ENCODE measurements at places on chromosomes 1 and 21.

DNA sequence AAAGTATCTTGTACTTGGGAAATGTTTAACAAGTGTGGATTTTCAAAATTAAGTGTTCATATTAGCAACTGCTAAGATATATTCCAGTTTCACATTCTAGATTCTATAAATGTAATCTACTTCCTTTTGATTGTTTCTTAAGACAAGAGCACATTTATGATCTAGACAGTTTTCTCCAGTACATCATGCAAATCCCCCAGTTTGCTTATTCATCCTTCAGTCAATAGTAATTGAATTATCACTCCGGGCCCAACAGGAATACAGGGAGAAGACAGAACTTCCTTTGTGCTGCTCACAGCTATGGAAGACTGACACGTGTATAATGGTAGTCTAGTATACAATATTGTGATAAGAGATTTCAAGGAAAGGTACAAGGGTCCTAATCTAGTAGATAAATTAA is 14.5 kb downstream of the PLA2G4A start:
- DNase-seq = no peak

- no peak for DNase-seq
Observed at GRCh38 chr1:214640431-214641213, 37.6 kb downstream of the CENPF start.

- DNase-seq = no peak
Observed at GRCh38 chr1:114156538-114157274, 3.0 kb upstream of the SYT6 start.

DNA sequence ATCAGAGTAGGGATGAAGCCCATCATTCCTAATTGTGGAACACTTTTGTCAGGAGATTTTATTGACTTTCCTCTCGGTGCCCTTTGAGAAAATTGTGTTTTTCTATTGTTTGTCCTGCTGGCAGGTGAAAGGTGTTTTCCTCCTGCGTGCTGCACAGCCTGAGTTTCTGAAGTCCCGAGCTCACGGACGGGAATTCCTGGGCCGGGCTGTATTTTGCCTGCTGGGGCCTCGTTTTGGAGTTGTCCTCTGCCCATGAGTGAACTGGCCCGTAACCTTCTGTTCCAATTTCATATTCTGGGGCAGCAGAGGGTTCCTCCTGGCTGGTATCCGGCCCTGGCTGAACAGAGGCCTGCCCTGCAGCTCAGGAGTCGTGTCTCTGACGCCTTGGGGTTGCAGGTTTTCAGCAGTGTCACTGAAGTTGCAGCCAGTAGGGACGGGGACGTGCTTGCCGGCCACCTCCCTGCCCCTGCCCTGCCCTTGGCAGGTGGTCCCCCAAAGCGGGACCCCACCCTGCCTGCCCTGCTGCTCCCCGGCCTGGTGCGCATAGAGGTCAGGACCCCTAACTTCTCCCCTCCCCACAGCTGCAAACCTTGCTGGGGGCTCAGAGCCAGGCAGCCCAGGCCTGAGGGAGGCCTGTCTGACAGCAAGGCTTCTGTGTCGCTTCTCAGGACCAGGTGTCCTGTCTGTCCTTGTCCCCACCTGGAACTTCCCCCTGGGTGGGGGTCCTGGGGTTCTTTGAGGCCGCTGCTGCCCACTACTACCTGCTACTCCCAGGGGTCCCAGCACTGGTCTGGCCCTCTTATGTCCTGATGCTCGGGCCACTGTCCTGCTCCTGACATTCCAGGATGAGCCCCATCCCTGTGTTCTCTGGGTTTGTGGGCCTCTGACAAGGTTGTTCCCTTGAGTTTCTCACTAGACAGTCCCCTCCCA is 49.0 kb downstream of the SLX9 start:
- no peak for DNase-seq

GRCh38 chr1:185533596-185533995 is 200.6 kb upstream of the HMCN1 start:
- no peak for DNase-seq

- no peak for DNase-seq
Observed at GRCh38 chr1:158999316-159000069, 10.2 kb upstream of the IFI16 start.

- DNase-seq = no peak
Observed at GRCh38 chr1:147337040-147337630, 94.7 kb downstream of the CHD1L start.

DNA sequence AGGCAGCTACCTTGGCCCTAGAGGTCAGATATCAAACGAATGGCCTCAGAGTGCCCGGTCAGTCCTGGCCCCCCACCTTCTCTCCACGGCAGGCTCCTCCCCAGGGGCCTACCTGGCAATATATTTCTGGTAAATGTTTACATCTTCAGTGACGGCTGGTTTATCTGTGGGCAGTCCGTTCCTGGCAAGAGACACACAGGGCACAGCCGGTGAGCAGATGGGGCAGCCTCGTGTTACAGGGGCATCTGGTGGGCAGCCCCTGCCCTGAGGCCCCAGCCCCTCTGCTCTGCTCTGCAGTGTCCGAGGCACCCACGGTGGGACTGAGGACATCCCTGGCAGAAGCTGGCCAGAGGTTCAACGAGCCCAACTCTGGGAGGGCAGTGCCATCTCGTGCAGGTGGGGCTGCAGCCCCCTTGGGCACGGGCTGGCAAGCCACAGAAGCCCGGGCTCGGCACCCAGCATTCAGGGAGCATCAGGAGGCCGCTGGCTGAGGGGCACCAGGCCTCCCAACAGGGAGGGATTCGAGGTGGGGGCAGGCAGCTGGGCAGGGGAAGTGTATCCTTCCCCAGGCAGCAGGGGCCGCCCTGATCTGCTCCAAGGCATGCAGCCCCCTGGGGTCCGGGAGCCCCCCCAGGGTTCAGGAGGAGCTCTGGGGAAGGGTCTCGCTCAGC is 137.9 kb downstream of the CASZ1 start:
- DNase-seq = no peak

- no peak for DNase-seq
Observed at GRCh38 chr1:112888630-112889029, 67.4 kb downstream of the SLC16A1 start.

DNA sequence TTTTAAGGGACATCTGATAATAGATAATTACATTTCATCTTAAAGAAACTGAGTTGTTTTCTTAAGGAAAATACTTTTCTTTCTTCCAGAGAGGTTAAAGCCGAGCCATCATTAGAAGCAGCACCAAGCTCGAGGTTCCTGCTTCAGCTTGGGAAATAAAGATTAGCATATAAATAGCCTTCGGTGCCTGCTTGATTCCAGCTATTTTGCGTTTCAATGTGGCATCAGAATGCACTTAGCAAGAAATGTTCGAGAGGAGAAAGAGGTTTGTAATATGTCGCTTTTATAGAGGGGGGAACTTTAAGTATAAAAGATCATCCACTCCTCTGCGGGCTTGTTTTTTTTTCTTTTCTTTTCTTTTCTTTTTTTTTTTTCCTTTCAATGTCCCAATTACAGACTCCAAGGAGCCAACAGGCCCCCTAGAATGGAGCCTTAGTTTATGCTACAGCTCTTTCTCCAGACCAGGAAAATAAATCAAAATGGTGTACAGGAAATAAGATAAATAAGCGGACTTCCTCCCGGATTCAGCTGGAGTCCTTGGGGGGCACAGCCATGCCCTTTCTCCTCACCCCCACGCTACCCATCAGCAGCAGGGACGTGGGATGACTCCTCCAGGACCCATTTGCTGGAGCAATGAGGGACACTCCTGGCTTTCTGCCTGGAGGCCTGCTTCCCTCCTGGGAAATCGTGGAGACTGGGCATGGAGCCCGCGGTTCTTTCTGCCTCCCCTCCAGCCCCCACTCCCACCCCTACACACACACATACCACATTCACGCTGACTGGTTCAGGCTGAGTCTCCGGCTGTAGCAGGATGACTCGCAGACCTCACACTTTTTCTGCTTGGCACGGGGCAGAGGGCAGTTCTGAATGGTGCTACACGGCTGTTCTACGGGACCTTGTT is 131.6 kb downstream of the RRAGC start:
- no peak for DNase-seq

- no peak for DNase-seq
Observed at GRCh38 chr1:179153217-179153616, 71.3 kb downstream of the TOR3A start.

- no peak for DNase-seq
Observed at GRCh38 chr1:156387870-156388173, 18.8 kb downstream of the RHBG start.

DNA sequence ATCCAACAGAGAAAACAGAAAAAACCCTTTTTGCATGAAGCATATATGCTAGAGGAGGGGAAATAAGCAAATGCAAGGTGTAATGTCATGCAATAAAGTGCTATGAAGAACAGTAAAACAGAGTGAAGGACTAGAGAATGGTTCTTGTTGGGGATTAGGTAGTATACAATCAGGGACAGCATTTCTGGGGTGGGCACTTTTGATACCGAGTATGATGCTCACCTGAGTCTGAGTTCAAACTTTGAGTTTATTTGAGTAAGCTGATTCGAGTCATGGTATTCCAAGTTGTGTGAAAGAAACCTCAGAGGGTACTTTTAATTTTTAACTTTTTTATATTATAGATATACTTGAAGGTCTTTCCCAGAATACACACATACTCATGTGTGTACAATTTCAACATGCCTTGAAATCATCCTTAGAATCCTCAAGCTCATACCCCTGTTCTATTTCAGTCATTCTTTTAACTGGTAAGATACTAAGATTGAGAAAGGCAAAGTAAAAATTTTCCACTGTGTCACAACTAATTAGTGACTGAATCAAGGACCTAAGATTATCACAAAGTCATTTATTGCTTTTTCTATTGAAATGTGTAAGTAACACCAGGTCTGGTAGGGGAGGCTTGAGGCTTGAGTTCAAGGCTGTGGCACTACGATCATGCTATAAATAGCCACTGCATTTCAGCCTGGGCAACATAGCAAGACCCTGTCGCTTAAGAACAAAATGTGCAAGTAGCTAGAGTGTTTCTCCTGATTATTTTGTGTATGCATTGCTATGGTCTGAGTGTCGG is 12.1 kb downstream of the LRRC8B start:
- no peak for DNase-seq

- DNase-seq = no peak
Observed at GRCh38 chr1:216820345-216820744, 97.1 kb upstream of the ESRRG start.

- no peak for DNase-seq
Observed at GRCh38 chr1:80892539-80892938, 908.2 kb upstream of the ADGRL2 start.

DNA sequence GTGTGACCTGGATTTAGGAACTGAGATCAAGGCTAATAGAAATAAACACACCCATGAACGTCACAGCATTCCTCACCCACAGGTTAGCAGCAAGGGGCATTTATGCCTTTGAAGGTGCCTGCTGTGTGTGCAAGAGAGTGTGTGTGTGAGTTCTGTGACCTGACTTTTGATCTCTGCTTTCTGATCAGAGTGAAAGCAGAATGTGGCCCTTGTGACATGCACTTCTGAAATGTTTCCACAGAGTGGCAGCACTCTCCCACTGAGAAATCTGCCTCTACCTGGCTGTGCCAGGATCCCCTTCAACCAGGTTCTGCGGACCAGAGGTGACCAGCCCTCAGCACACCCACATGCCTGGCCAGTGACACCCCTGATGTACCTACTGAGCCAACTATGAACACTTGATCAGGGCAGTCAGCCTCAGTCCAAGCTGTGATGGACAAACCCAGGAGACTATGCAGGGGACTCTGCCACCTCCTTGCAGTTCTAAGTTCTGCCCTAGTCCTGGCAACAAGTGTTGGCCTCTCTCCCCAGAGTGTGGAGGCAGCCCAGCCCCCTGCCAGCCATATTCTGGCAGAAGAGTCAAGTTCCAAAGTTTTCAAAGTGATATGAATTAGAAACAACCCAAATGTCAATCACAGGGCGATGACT is 41.0 kb downstream of the RXRG start:
- DNase-seq = no peak

GRCh38 chr1:158506369-158506987 is 34.5 kb downstream of the OR10R2 start:
- peak; percentile 36 for DNase-seq

DNA sequence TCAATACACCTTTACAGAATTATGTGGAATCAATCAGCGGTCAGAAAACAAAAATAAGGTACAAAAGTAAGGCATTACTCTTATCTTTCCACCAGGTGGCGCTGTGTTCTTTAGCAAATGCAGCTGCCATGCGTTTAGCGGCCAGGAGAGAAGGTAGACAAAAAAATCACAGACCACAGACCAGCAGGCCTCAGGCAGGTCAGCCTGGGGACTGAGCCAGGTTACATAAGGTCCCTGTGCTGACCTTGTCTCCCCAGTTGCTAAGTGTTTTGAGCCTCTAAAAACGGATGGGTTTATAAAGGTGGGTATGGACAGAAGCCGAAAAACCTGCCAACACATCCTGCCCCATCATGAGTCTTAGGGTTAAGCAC is 2.8 kb downstream of the RGS16 start:
- DNase-seq = peak; percentile 70

- DNase-seq = no peak
Observed at GRCh38 chr1:118504221-118504644, 319.2 kb upstream of the SPAG17 start.

GRCh38 chr1:93600663-93601062 is 81.0 kb downstream of the BCAR3 start:
- no peak for DNase-seq

- no peak for DNase-seq
Observed at GRCh38 chr21:36866419-36866818, 100.0 kb downstream of the HLCS start.

- DNase-seq = no peak
Observed at GRCh38 chr1:230327892-230328284, 98.2 kb downstream of the PGBD5 start.

DNA sequence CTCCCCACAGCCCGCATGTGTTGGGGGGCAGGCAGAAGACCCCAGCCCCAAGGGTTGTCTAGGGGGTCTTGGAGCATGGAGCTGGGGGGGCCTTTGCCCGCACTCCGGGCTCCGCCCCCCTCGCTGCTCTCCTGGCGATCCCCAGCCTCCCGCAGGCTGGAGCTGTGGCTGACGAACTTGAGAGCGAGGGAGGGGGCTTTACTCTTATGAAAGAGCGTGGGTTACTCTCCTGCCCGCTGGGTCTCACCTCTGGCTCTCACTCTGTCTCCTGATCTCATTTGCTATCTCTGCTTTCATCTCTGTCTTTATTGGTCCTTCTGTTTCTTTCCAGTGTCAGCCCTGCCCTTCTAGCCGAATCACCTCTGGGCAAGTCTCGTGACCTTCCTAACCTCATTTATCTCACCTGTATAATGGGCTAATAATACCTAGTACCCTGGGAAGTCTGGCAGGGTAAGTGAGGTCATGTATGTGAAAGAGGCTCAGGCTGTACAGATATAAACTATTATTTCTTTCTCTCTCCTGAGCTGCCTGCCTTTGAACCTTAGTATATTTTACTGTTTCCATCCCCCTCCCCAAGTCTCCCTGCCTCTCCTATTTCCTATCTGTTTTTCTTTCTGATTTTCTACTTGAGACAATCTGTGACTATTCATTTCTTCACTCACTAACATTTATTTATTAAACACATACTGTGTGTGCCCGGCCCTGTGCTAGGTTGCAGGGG is 731 bp downstream of the EFNA4 start:
- DNase-seq = no peak

GRCh38 chr1:3978196-3978989 is 78.3 kb upstream of the C1orf174 start:
- DNase-seq = no peak

DNA sequence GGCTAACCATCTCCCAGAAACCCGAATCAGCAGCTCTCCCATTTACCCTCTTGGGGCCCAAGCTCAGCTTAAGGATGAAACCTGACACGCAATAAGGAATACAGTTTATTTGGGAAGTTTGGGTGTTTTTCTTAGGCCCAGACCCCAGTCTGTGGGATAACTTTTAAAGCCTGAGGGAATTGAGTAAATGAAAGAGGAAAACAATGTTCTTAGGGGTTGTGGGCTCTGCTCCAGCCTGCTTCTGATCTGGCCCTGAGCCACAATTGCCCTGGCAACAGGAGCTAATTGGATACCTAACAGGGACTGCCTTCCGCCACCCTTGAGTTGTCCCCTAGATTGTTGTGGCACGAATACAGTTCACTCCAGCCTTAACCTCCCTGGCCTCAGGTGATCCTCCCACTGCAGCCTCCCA is 20.1 kb downstream of the DYRK3 start:
- no peak for DNase-seq
